Mammary microvascular endothelial cell (primary cell): ENCODE measurements at places on chromosomes 5 and 9. TPM values are rescaled to one million over a fixed set of nuclear protein-coding genes. Genes with fewer than 3 reads are reported as not detected.

Gene SLC4A9
- not detected in 2 replicates for total RNA-seq

Gene TYRP1
- 0.34 TPM in 1 of 2 replicates, not detected in the other for total RNA-seq

Gene CLIC3
- 0.40 TPM in 1 of 2 replicates, not detected in the other for total RNA-seq

Gene BTNL8
- not detected in 2 replicates for total RNA-seq

Gene TEK
- 77.0 and 79.5 TPM in 2 replicates for total RNA-seq

Gene FOXD1
- total RNA-seq: 0.05 and 0.33 TPM in 2 replicates

Gene OR13F1
- total RNA-seq: not detected in 2 replicates

Gene GOLM1
- total RNA-seq: 61.2 and 65.8 TPM in 2 replicates

Gene TLX3
- not detected in 2 replicates for total RNA-seq

Gene C5
- 0.54 and 1.7 TPM in 2 replicates for total RNA-seq

Gene ACSL6
- total RNA-seq: not detected in 2 replicates

Gene DDX4
- total RNA-seq: not detected in 2 replicates

Gene PCSK1
- 2.8 and 2.9 TPM in 2 replicates for total RNA-seq

Gene STOM
- total RNA-seq: 358 and 386 TPM in 2 replicates

Gene OMD
- total RNA-seq: not detected in 2 replicates

Gene ZNF300
- total RNA-seq: 3.4 and 3.7 TPM in 2 replicates

Gene SPINK6
- not detected in 2 replicates for total RNA-seq

Gene RFESD
- total RNA-seq: 0.69 and 3.1 TPM in 2 replicates

Gene SPAG8
- total RNA-seq: 0.20 TPM in 1 of 2 replicates, not detected in the other

Gene AGPAT2
- total RNA-seq: 37.3 and 38.2 TPM in 2 replicates

Gene GPRIN1
- 8.8 and 10.0 TPM in 2 replicates for total RNA-seq

Gene TMC1
- total RNA-seq: 0.13 TPM in 1 of 2 replicates, not detected in the other

Gene GRXCR2
- total RNA-seq: not detected in 2 replicates

Gene LECT2
- total RNA-seq: not detected in 2 replicates

Gene PCDHB5
- total RNA-seq: 0.15 and 0.47 TPM in 2 replicates

Gene C9
- total RNA-seq: not detected in 2 replicates

Gene SPINK7
- total RNA-seq: not detected in 2 replicates

Gene GAPVD1
- total RNA-seq: 30.6 and 31.1 TPM in 2 replicates

Gene TMEM215
- total RNA-seq: not detected in 2 replicates

Gene CDH9
- not detected in 2 replicates for total RNA-seq

Gene GLRA1
- not detected in 2 replicates for total RNA-seq

Gene ADRA1B
- 1.3 and 3.1 TPM in 2 replicates for total RNA-seq

Gene SLC46A2
- total RNA-seq: not detected in 2 replicates

Gene CCDC171
- 0.93 and 0.94 TPM in 2 replicates for total RNA-seq

Gene ADCY2
- not detected in 2 replicates for total RNA-seq

Gene EIF4EBP3
- 3.8 and 4.8 TPM in 2 replicates for total RNA-seq

Gene PCA3
- 0.13 and 0.34 TPM in 2 replicates for total RNA-seq

Gene CMYA5
- under 0.01 TPM in 2 replicates for total RNA-seq
